ENCODE measurements at places on chromosomes 1 and 21. TPM values are rescaled to one million over a fixed set of nuclear protein-coding genes. Genes with fewer than 3 reads are reported as not detected.

The MAP7D1 gene
- total RNA-seq: 222 TPM

The OR2W3 gene
- not detected for total RNA-seq

The TRAF3IP3 gene
- 574 TPM for total RNA-seq

The ZMYM1 gene
- total RNA-seq: 24.6 TPM

The ZNF648 gene
- total RNA-seq: not detected

The SLC6A9 gene
- 0.75 TPM for total RNA-seq

The FAM43B gene
- not detected for total RNA-seq

The MANEAL gene
- 2.3 TPM for total RNA-seq

The HSD3B2 gene
- total RNA-seq: not detected

The UBE2U gene
- total RNA-seq: not detected
